ENCODE measurements at places on chromosomes 5 and 9.

GRCh38 chr5:36896476-36896875 lies 19.9 kb downstream of the NIPBL start:
- no peak for DNase-seq

DNA sequence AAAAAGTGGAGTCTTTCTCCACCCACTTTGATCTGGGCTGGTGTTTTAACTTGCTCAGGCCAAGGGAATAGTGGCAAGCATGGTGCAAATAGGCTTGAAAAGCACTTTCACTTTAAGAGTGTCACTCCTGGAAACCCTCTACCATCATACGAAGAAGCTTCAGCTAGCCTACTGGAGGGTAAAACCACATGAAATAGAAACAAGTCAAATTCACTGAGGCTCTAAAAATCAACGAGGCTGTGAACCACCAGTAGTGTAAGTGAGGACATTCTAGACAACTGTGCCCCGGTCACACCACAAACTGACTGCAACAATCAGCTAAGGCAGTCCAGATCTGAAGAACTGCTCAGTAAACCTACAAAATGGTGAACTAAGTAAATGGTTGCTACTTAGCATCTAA lies 2366.3 kb upstream of the C9orf72 start:
- no peak for DNase-seq

GRCh38 chr5:33612386-33612785 lies 171.6 kb downstream of the TARS1 start:
- no peak for DNase-seq

GRCh38 chr5:145847499-145848497 lies 12.7 kb upstream of the PRELID2 start:
- no peak for DNase-seq

- DNase-seq, result no peak
Measured at GRCh38 chr9:120890320-120891244, 13.6 kb upstream of the PHF19 start.

- DNase-seq, result no peak
Measured at GRCh38 chr5:111345731-111346130, 121.5 kb downstream of the CAMK4 start.

GRCh38 chr5:57718155-57718554 lies 235.5 kb upstream of the ACTBL2 start:
- no peak for DNase-seq

DNA sequence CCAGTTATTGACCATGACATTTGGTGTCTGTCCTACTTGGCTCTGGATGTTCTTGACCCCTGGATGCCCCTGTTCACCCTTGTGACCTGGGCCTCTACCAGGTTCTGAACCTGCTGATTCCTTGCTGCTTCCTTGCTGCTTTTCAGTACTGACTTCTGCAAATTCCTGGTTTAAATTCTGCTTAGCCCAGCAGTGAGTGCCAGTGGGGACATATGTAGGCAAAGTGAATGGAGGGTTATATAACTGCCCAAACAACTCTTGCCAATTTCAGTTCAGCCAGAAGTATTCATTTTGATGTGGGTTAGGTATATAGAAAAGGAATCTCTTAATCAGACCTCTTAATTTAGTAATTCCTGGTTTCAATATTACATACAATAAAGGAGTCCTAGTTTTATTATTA lies 220.6 kb downstream of the TAF11L14 start:
- DNase-seq, result no peak

Measured in CD8-positive, alpha-beta T cell (primary cell).